T follicular helper cell (primary cell): ENCODE measurements at places on chromosomes 2 and 18.

DNA sequence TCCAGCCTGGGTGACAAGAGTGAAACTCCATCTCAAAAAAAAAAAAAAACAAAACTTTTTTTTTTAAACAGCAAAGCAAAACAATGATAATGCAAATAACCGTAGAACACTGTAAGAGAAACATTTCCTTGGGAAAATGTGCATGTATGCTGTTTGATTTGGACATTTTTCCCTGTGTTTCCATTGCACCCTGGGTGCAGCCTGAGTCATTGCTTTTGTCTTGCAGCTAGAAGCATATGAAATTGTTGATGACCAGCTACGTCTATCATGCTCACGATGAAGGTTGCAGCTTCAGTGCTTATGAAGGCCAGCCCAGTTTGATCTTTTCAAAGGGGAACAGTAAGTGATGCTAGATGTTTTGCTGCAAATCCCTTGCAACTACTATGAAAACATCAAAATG is 41.5 kb downstream of the MOGAT1 start:
- DNase-seq = no peak

DNA sequence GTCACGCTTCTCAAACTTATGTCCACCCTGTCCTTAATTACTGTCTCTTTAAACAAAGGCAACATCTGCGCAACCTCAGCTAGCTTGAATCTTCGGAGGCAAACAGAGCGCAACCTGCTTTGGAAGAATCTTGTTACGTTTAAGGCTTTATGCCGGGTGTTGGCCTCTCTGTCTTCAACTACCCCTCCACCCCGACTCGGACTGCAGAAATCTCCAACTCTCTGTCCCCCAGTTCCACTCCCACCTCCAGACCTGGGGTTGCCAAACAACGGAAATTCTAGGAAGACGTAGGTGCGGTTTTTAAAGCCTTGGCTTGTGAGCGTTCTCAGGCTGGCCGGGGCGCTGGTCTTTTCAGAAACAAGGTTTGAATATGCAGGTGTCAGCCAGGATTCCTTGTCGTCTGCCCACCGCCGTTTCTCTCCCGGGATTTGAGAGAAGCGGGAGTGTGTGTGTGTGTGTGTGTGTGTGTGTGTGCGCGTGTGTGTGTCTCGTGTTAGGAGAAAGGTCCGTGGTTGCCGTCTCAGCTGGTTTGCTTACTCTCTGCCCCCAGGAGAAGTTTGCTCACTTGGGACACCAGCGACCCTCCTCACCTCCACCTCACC is 1.1 kb upstream of the ONECUT2 start:
- DNase-seq = no peak

- no peak for DNase-seq
These were observed 74.0 kb downstream of the SLC66A2 start for GRCh38 chr18:79877163-79878091.

GRCh38 chr2:235493775-235494715 is at the start of gene AGAP1:
Gene AGAP1, plus strand, starts transcription at chr2:235494043.
- no peak for DNase-seq

- no peak for DNase-seq
These were observed 248.3 kb downstream of the TRIB2 start for GRCh38 chr2:12964904-12965539.

GRCh38 chr2:11922294-11922693 is 175.9 kb downstream of the LPIN1 start:
- DNase-seq = no peak

- DNase-seq = peak; percentile 50
These were observed 300.1 kb upstream of the TRIB2 start for GRCh38 chr2:12416600-12416999.

DNA sequence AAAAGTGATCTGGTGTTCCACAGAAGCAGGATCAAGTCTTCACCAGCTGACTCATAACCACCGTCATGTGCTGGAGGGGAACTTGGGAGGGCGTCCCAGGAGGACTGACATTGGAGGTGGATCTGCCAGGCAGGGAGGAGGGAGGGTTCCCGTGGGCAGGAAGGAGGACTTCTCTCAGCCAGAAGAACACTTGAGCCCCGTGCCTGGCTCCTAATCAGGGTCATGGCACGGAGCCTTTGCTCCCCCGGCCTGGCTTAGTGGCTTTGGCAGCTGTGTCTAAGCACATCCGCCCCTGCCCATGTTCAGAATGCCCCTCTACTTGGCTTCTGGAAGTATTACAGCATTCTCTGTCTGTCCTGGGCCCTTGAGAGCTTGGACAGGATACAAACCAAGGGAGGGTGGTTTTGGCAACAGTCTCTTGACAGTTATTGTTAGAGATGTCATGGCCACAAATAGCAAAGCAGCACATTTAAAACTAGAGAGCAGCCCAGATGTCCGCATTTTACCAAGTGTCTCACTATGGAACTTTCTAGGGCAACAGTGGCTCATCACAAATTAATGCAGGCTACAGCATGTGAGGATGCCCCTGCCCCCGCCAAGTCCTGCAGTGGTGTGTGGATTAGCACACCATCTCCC is 11.5 kb downstream of the PPP1R7 start:
- DNase-seq = no peak

DNA sequence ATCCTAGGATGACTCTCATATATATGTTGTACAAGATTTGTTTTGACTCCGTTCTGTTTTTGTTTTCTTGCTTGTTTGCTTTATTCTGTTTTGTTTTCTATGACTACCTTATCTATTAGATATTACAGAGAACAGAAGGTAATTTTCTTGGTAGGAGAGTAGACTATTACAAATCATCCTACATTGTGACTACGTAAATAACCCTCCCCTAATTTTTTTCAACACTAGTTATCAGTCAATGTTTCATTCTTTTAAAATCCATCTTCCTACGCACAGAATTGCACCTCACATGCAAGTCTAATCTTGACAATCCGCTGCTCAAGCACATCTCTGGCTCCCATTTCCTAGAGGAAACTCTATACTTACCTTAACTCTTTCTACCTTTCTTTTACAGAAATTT is 792.3 kb upstream of the PIK3C3 start:
- DNase-seq = no peak

DNA sequence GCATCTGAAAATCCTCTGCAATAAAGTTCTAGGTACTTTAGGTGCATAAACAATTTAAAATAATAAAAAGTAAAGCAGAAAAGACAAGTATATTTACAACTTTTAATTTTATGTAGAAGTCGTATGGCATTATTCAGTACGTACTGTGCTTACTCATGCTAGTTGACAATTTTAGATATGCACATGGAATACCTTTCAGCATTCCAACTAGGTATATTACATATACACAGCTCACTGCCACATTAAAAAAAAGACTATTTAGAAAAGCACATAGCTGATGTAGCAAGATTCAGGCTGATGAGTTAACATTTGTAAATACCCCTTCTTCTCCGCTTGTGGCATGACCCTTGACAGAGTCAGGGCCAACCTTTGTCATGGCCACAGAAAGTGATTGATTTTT is 171.2 kb downstream of the FBXO15 start:
- no peak for DNase-seq
